ENCODE measurements at places on chromosomes 5 and 9.

- DNase-seq: no peak
Measured at GRCh38 chr9:109600142-109600541, 102.0 kb upstream of the PTPN3 start.

- DNase-seq: no peak
Measured at GRCh38 chr9:83285445-83286225, 222.7 kb upstream of the RASEF start.

DNA sequence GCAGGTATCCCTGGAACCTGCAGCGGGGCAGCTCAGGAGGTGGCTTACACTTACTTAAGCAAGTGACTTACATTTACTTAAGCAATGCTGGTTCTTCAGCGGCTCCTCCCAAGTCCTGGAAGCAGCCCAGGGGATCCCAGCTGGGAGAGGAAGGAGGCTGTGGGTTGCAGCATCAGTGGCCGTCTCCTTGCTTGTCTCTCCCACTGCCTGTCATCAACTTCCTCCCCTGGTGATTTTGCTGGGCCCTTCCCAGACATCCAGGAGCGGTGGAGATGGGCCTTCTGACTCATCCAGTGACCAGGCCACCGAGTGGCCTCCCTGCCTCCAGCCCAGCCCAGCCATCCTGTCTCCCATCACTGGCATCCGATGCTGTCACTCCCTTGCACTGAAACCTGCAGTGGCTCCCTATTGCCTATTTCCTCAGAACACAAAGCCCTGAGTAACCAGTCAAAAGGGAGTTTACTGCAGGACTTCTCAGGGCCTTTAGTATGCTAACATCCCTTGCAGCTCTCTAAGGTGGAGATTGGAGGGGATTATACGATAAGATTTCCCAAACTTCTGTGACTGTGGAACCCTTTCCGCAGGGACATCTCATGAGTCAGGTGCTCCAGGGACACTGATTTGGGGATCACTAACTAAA, 155.9 kb upstream of the PHYKPL start:
- DNase-seq: no peak

- no peak for DNase-seq
Measured at GRCh38 chr5:73821003-73821402, 195.0 kb downstream of the ARHGEF28 start.

Measured in stimulated activated CD8-positive, alpha-beta memory T cell treated with anti-CD3 and anti-CD28 coated beads, Interleukin-2, amount 100 ng/mL, for 48 hours (primary cell).